NB4 (cell line): ENCODE measurements at places on chromosomes 11 and 22.

DNA sequence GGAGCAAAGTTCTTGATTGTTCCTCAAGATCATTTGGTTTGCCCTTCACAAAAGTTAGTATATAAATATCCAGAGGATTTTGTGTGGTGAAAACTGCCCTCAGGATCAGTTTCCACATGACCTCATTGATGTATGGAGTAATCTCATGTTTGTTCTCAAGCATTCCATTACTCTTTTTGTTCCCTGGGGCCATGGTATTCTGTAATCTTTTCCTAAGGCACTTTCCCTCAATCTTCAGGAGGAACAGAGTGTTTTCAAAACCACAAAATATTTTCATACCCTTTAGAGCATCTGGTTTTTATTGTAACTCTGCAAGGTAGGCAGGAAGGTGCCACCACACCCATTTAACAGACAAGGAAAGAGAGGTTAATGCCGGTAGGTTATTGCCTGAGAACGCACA is 99.6 kb downstream of the FAM181B start:
- no peak for DNase-seq

GRCh38 chr11:106986261-106986660 is 32.0 kb downstream of the GUCY1A2 start:
- DNase-seq = no peak

- DNase-seq = no peak
Observed at GRCh38 chr11:8601376-8602133, 7.5 kb upstream of the STK33 start.

GRCh38 chr11:46668480-46669085 is 31.8 kb downstream of the ARHGAP1 start:
- no peak for DNase-seq

GRCh38 chr22:27975381-27976013 is 56.4 kb upstream of the PITPNB start:
- DNase-seq = no peak

DNA sequence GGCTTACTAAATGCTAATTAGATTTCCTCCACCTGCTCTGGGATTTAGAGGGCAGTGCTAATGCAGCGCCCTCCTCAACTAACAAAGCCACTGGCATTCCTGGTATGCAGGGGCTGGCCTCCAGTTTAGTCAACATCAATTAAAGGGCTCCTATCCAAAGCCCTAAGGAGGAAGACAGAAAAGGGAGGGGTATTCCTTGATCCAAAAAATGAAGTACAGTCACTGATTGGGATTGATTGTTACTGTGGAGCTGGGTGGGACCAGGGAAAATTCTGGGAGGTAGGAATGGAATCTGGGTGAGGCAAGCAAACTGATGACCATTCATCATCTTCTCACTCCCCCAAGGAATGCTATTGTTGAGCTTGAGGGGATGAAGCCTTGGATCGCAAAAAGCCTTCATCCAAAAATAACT is 52.2 kb downstream of the GAB2 start:
- DNase-seq = no peak

- DNase-seq = no peak
Observed at GRCh38 chr11:113147249-113147648, 167.1 kb upstream of the TTC12 start.

DNA sequence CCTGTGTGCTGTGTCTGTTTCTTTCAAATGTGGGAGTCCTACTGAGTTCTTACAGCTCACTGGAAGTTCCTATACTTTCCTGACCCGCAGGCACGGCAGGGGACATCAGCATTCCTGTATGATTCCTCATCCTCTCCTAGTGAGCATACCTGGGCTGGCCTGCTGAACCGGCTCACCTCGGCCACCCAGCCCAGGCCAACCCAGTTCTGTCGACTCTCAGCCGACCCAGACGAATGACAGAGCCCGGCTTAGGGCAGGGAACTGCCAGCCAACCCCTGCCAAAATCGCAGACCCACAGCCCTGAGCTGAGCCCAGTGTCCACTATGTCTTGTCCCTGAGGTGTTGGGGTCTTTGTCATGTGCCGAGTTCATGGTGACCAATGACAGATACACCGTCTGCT is 339.7 kb downstream of the BRD1 start:
- DNase-seq = no peak
